Right hindlimb (tissue), 1 donor: ENCODE measurements at places on chromosomes 11 and 22.
A peak's percentile ranks its signal among the peaks of the same experiment; 100 is the strongest.

- DNase-seq: no peak
Observed at GRCh38 chr11:35324981-35325380, 94.4 kb downstream of the SLC1A2 start.

DNA sequence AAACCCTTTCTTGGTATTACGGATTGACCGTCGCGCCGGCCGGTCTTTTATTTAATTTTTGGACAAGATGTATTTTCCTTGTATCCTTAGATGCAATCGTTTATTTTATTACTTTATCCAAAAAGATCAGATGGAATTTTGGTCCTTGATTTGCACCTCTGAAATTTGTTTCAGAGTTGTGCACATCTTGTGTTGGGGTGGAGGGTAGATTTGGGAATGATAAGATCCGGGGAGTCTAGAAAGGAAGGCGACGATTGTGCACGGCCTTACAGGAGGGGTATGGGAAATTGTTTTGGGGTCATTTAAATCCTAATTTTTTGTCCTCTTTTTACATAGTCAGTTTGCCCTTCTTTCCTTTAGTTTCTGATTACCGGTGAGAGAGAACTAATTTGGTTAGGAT lies 1.4 kb downstream of the KDM2A start:
- DNase-seq: no peak

- no peak for DNase-seq
Observed at GRCh38 chr11:72706579-72706978, 32.4 kb upstream of the PDE2A start.

DNA sequence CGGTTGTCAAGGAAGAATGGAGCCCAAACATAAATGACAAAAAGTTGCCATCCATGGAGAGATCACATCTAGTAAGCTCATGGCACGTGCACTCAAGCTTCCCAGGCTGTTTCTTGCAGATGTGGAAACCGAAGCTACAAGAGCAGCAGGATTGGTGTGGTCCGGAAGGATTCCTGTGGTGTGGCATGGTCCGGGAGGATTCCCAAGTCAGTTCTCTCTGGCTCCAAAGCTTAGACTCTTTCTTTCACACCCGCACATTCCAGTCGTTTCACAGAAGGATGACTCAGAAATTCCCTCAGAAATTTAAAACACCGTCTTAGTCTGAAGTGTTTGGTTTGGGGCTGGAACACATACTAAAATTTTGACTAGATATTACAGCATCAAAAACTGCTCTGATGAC lies 78.0 kb upstream of the DRD2 start:
- DNase-seq: peak; percentile 47

GRCh38 chr11:15493921-15494620 lies 379.3 kb downstream of the INSC start:
- DNase-seq: peak; percentile 19

DNA sequence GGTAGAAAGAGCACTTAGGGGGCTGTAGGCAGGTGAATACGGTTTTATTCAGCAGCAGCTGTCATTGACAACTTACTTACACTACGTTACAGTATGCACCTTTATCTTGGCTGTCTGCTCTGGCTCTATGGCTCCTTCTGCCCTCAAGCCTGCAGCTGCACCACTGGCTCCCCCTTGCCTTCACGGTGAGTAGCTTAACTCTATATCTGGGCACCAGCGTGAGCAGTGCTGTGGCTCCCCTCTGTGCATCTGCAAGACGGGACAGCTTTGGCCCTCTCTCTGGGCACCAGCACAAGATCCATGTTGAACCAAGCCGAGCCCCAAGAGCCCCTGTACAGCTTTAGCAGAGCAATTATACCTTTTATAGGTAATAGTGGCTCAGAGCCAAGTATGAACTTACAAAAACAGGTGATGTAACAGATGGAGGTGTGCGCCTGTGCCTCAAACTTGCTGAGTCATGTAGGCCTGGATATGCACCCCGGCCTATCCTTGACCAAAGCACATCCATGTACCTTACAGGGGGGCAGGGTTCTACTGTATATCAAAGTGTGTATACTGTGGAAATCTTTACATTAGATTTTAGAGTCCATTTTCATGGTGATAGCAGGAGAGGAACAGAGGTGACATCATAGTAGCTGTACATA lies 96.9 kb upstream of the CTSC start:
- no peak for DNase-seq

- no peak for DNase-seq
Observed at GRCh38 chr11:61773356-61773755, 19.0 kb downstream of the TMEM258 start.

- DNase-seq: no peak
Observed at GRCh38 chr11:59267736-59268475, 55.2 kb upstream of the MPEG1 start.

- no peak for DNase-seq
Observed at GRCh38 chr11:121157756-121158155, 56.7 kb downstream of the TECTA start.

GRCh38 chr11:44840521-44841251 lies 110.0 kb downstream of the TP53I11 start:
- no peak for DNase-seq

GRCh38 chr11:126597041-126597440 lies 241.6 kb downstream of the ST3GAL4 start:
- no peak for DNase-seq

- no peak for DNase-seq
Observed at GRCh38 chr11:67054836-67055523, 1.7 kb upstream of the RHOD start.

DNA sequence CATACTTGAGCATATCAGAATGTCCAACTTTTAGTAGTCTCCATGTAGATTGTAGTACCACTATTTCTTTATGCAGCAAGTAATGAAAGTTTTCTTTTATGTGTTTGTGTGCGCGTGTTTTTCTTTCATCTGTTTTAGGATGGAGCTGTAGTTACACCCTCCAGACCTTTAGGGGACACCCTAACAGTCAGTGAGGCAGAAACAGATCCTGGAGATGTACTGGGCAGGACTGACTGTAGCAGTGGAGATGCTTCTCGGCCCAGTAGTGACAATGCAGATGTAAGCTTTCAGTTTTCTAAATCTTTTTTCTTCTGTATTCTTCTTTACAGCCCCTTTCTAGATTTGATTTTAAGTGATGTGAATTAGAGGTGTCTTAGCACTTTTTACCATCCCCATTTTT lies 79.9 kb upstream of the GRIK4 start:
- DNase-seq: no peak

- no peak for DNase-seq
Observed at GRCh38 chr11:69771466-69771865, 3.7 kb downstream of the FGF4 start.

GRCh38 chr22:37485395-37486223 lies 575 bp downstream of the MFNG start:
- DNase-seq: no peak

DNA sequence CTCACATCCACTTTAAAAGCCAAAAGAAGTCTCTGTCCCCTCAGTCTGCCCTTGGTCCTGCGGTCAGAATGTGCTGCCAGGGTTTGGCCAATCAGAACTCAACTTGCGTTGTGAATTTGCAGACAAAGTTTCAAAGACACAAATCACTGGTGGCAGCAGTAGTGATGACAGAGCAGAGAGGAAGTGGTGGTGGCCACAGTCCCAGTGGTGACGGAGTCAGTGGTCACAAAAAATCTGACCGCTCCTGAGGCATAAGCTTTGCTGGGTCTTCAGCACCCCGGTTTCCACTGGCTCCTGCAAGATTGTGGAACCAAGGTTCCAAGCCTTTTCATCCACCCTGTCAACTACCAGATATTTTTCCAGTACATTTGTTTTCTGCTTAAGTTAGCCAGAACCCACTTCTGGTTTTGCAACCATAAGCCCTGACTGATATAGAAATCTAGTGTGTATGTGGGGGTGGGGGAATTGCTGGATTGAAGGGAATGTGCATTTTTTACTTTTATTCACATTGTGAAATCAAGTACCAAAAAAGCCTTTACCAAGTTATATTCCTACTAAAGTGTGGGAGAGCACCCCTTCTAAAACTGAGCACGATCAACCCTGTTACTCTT lies 112.3 kb downstream of the TMPRSS5 start:
- peak; percentile 54 for DNase-seq

DNA sequence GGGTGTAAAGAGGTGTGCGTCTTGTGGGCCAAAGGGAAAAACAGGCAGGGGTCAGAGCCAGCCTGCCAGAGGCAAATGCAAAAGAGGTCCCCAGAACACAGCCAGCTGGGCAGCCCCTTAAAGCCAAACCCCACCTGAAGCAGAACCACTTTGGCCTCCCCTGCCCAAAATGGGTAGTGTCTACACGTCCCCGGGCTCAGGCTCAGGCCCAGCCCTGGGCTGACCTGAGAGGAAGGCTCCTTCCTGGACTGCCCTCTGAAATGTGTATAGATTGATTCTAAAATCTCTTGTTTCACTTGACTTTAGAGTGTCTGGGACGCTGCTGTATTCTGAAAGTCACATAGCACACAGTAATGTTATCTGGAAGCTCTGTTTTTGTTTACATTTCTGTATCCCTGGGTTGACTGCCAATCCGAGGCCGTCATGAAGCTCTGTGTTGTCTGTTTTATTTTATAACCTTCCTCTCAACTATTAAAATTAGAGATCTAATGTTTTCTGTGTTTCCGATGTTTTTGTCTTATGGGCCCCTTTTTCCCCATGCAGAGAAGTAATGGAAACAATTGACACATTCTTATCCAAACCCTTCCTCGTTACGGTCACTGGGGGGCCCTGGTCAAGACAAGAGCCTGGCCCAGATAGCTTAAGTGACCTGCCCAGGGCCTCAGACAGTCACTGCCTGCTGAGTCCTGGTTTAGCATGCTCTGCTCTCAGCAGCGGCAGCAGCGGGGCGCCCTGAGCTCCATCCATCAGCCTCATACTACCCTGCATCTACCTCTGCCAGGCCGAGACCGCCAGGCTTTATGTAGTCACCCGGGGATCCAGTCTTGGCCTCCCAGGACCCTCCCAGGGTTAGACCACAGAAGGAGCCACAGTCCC lies 10.1 kb downstream of the OVOL1 start:
- no peak for DNase-seq
